Stimulated activated CD8-positive, alpha-beta memory T cell treated with anti-CD3 and anti-CD28 coated beads, Interleukin-4, amount 100 ng/mL, for 1 hour (primary cell): ENCODE measurements at places on chromosomes 4 and X.

GRCh38 chr4:149784018-149784417, 31.6 kb downstream of the IQCM start:
- DNase-seq, result no peak

DNA sequence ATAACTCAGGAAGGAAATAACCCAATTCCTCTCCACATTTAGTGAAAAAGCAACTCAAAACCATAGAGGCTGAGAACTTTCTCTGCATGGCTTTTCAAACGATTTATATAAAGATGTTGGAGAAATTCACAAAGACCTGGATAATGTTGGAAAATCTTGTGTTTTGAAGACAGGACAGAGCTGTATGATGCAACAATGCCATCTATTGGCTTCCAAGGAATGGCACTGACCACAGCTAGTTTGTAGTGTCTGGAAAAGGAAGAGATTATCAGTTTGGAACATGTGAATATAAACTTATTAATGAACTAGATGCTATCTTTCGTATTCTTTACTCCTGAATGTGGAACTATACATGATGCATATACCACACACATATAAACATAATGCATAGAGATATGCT, 503.6 kb downstream of the IL1RAPL1 start:
- no peak for DNase-seq

DNA sequence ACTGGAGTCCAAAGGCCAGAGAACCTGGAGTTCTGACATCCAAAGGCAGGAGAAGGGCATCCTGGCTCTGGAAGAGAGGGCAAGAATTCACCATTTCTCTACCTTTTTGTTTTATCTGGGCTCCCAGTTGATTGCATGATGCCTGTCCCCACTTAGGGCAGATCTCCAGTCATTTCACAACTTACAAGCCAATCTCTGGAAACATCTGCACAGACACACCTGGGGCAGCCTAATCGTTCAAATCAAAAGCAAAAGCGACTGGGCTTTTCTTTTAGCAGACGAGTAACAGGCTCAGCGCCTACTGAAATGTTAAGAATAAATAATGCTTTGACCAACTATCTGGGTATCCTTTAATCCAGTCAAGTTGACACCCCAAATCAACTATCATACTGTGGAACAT, 136.0 kb upstream of the NPY2R start:
- no peak for DNase-seq

DNA sequence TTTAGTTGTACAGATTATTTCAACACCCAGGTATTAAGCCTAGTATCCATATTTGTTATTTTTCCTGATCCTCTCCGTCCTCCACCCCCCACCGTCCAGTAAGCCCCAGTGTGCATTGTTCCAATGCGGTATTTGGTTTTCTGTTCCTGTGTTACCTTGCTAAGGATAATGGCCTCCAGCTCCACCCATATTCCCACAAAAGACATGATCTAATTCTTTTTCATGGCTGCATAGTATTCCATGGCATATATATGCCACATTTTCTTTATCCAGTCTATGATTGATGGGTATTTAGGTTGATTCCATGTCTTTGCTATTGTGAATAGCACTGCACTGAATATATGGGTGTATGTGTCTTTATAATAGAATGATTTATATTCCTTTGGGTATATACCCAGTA, 22.1 kb upstream of the LNX1 start:
- no peak for DNase-seq

GRCh38 chr4:37244583-37245390, at the start of gene NWD2:
Gene NWD2 (plus strand): TSS chr4:37244743. CDS start chr4:37245068, 325 bp downstream.
- DNase-seq, result no peak

DNA sequence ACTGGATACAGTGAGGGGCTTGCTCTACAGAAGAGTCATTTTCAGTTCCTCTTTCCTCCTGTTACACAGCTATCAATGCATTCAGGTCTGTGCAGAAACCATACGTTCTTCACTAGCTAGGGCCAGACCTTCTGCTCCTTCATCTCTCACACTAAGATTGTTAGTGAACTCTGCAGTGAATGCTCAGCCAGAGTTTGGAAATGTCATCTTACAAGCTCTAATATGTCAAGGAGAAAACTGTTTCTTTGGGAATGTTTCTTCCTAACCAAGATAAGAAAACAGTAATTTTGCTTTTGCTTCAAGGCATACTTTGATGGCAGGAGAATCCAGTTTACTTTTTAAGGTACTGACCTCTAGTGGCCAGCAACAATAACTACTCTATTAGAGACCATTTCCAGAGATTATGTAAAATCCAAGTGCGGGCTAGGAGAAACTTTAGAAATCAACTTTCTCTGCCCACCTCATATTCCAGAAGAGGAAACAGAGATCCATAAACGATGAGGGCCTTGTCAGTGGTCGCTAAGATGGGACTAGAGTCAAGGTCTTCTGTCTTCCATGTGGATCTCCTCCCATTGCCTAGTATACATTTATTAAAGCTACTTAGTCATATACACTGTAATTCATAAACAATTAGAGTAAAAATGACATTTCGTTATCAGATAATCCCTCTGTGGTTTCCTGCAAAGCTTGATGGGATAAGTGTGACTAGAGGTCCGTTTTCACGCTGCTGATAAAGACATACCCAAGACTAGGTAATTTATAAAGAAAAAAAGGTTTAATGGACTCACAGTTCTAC, 12.1 kb upstream of the CC2D2A start:
- no peak for DNase-seq

- DNase-seq, result no peak
Observed at GRCh38 chr4:96473246-96473645, 633.4 kb downstream of the PDHA2 start.

DNA sequence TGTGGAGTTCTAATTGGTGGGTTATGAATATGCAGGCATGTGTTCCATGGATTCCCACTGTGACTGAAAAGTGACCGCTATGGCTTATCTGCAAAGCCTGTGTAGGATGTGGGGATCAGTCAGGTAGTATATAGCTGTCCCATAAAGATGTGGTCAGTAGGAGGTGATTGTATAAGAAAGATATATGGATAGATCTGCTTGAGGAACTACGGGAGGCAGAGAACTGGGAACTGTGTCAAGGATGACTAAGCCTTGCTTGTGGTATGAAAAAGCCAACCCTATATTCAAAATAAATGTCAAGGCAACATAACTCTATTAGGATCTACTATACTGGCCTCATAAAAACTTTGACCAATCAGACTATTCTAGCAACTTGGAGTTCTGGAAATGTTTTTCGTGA, 185.2 kb downstream of the KLHL4 start:
- no peak for DNase-seq

GRCh38 chr4:171242831-171243230, 570.4 kb upstream of the GALNTL6 start:
- no peak for DNase-seq

GRCh38 chr4:99808260-99808857, 8.3 kb upstream of the DAPP1 start:
- DNase-seq, result no peak

GRCh38 chrX:19798423-19798822, 89.0 kb downstream of the SH3KBP1 start:
- no peak for DNase-seq

DNA sequence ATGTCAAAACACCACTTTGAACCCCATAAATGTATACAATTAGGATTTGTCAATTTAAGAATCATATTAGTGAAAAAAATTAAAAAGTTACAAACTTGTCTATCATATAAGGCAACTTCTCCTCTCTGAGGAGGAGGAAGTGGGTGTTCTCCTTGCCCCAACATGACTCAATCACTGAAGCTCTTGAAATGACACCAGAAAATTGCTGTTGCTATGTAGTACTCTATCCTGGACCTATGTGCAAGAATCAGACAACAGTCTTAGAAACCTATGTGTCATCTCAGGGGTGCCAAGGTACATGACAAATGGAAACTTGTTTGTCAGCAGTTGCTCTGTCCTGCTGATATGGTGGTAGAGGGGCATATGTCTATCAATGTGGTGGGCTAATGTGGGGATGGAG, 47.7 kb downstream of the HMGB3 start:
- DNase-seq, result no peak

DNA sequence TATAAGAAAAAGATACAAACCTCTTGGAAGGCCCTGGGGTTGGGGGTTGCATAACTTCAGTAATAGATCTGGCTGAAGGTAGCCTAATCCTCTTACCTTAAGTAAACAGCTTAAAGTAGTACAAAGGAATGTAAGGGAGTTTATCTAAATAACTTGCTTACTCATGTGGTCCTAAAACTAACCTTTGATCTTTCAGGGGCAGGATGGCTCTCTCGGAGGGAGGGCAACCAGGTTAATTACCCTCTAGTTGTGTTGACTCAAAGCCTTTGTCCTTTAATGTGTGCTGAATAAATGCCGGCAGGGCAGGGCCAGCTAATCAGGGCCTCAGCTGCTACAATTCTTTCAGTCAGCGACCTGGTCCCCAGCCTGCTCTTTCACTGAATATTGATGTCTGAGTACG, 822.0 kb upstream of the SLIT2 start:
- DNase-seq, result no peak

GRCh38 chr4:151727365-151727764, 33.4 kb downstream of the GATB start:
- no peak for DNase-seq

DNA sequence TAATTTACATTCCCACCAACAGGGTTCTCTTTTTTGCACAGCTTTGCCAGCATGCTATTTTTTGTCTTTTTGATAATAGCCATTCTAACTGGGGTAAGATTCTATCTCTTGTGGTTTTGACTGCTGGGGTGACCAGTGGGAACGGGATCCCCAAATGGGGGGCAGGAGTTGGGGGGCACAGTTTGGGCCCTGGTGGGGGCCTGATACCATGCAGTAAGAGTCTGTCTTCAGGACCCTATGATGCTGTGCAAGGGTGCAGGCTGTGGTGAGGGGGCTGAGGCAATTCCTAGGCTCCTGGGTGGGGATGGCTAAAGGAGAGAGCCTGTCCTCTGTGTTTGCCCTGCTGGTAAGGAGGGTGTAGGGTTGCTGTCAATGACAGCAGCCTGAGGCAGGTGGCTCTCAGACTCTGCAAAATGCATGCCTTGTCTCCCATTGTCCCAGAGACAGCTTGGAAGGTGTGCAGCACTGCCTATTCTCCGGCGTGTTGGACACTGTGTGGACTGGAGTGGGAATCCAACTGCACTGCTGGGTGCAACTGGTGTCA, 172.7 kb upstream of the ARHGAP24 start:
- DNase-seq, result no peak

DNA sequence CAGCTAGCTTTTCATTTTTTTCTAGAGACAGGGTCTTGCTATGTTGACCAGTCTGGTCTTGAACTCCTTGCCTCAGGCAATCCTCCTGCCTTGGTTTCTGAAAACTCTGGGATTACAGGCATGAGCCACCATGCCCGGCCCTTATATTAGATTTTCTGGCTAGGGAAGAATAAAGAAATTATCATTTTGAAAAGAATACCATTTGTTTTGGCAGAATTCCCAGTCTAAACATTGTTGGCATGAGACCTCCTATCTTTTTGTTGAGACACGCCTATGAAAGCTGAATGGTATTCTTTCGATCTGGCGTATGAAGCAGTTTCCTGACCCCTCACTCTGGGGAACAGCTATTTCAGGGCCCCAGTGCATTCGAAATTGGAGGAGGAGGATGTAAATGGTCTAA, 107.0 kb downstream of the REPS2 start:
- no peak for DNase-seq

DNA sequence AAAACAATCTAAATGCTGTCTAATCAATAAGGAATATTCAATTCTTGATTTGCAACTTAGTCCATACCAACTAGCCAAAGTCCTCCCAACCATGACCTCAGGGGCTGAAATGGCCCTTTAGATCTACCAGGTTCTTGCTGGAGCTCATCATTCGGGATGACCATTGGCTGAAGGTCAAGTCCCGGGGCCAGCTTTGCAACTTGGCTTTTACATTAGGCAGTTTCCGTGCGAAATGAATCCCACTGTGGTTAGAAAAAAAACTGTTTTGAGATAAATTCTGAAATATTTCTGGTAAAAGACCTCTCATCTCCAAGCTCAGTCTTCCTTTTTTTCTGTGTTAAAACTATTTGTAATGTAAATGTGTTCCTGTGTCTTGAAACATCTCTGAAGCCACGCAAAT, 178.6 kb downstream of the TENM3 start:
- no peak for DNase-seq

DNA sequence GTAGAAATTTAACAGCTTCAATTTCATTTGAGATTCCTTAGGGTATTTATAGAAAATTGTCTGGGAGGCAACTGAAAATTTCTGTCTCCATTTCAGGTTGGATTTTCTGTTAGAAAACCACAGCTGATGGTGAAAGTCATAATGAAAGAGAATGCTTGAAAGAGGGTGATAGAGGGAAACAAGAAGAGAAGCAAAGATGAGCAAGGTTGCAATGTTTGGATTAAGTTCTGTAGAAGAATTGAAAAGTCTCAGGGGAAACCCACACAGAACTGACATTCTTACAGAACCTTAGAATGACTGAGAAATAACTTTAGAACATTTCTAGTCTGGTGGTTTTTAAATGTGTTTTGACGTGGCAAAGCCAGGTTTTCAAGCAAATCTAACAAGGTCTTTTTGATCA, 14.7 kb downstream of the GBA3 start:
- no peak for DNase-seq

DNA sequence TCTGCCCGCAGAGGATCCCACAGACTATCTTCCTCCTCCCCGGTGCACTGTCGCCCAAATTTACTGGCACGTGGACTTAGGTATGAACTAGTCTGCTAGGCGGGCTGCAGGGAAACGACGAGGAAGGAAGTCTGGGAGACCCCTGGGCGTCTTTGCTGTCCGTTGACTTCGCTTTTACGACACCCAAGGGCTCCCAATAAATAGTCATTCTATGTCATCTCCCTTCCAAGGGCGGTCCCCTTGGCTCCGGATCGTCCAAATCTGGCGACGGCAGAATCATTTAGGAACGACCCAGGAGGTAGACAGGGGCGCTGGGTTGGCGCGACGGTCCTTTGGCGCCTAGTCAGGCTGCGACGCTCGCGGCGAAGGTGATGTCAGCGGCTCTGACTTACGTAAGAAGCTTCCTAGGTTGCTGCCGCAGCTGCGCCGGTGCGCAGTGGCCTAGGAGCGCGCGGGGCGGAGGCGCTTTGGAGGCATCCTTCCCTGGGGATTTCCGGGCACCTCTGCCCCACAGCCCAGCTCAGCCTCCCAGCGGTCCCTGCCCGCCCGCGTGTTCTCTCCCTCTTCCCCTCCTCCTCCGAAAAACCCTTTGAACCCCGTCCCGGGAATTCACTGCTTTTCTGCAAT, 2.2 kb downstream of the NHS start:
- DNase-seq, result no peak

- no peak for DNase-seq
Observed at GRCh38 chr4:83905952-83906351, 370.0 kb downstream of the GPAT3 start.

GRCh38 chr4:61332693-61333092, 132.6 kb downstream of the ADGRL3 start:
- DNase-seq, result no peak

GRCh38 chr4:40976343-40976742, 226.6 kb downstream of the NSUN7 start:
- no peak for DNase-seq
